ENCODE measurements at places on chromosomes 7 and 10. TPM values are rescaled to one million over a fixed set of nuclear protein-coding genes. Genes with fewer than 3 reads are reported as not detected.

The PRSS2 gene
- not detected for total RNA-seq

The KAZALD1 gene
- total RNA-seq: 3.8 TPM

The SLC18A3 gene
- not detected for total RNA-seq

The PLXNA4 gene
- total RNA-seq: not detected

The INHBA gene
- total RNA-seq: 3.8 TPM

The SORCS3 gene
- total RNA-seq: not detected

The PLEKHS1 gene
- not detected for total RNA-seq
